ENCODE measurements at places on chromosomes 1 and 21. TPM values are rescaled to one million over a fixed set of nuclear protein-coding genes. Genes with fewer than 3 reads are reported as not detected.

F13B gene
- total RNA-seq: not detected

DNA sequence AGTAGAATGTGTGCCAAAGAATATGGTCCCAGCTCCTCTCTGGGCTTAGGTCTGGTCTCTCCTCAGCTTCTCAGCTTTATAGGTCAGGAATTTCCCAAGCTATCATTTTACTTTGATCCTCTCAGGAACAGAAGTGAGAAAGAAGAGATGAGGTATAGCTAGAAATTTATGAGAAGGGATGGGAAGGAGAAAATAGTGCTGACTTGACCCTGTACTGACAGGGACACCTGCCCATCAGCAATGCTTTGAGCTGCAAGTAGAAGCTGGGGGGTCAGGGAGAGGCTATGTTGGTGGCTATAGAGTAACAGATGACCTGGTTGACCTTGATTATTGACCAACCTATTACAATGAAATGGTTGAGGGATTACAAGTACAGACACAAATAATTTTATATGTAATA, 75.0 kb downstream of the XCL2 start:
- H3K27me3 ChIP-seq: no peaks in the 10 kb centered on the region
- peaks cover 62% of the 10 kb centered on the region for H3K4me1 ChIP-seq
- peak overlapping the region; percentile 9 for H3K27ac ChIP-seq
- DNase-seq: no peak
- H3K36me3 ChIP-seq: peaks cover 17% of the 10 kb centered on the region

DNA sequence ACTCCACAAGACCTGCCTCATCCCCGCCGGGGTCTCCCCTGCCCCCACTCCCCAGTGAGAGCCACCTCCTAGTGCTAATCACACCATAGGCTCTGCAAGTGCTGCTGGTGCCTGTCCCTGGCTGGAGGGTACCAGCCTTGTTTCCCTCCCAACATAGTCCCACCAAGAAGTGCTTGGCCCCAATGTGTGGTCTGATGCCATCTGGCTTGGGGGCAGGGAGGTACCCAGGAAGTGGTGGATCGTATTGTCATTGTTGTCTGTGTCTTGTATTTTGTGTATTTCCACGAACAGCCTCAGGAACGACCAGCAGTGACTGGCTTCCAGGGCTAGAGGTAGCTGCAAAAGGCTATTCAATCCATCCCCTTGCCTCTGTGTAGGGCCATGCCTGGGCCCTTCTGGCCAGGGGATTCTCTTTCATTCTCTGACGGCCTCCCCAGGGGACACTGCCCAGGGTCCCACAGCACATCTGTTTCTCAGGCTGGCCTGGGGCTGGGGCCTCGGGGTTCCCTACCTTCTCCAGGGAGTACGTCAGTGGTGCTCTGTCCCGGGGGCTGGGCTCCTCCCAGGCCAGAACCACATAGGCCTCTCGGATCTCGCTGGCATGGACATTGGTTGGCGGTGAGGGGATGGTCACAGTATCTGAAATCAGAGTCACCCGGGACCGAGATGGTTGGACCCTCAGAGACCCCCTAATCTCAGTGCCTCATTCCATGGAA, 22.8 kb downstream of the MYOM3 start:
- peaks cover 12% of the 10 kb centered on the region for H3K27me3 ChIP-seq
- DNase-seq: no peak
- H3K36me3 ChIP-seq: no peaks in the 10 kb centered on the region
- no peak overlapping the region for H3K4me3 ChIP-seq

GRCh38 chr1:218525451-218526197, 180.5 kb downstream of the TGFB2 start:
- no peak overlapping the region for H3K27ac ChIP-seq
- no peaks in the 10 kb centered on the region for H3K36me3 ChIP-seq
- peaks cover 2% of the 10 kb centered on the region for H3K27me3 ChIP-seq

GRCh38 chr1:36956570-36956969, 77.7 kb downstream of the GRIK3 start:
- no peaks in the 10 kb centered on the region for H3K27me3 ChIP-seq
- H3K4me3 ChIP-seq: no peak overlapping the region
- H3K36me3 ChIP-seq: no peaks in the 10 kb centered on the region
- DNase-seq: no peak

DNA sequence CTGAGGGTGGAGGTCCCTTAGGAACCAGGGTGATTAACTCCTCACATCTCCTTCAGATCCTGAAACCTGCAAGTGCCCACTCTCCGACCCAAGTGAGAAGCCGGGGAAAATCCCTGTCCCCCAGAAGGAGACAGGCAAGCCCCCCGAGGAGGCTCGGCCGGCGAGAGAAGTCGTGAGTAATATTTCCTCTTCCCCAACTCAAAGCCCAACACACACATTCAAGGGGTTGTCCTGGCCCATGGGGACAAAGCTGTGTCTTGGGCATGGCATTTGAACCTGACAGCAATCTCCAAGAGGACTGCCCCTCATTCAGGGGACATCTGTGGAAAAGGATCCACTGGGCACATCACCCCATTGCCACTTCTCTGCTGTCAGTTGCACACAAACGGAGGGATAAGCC, 23.6 kb downstream of the VASH2 start:
- DNase-seq: no peak
- no peak overlapping the region for H3K27ac ChIP-seq
- H3K27me3 ChIP-seq: peaks cover 15% of the 10 kb centered on the region

PLXNA2 gene
- 0.65 TPM for total RNA-seq

Data from activated CD4-positive, alpha-beta memory T cell treated with anti-CD3 and anti-CD28 coated beads, Interleukin-2, amount 10 ng/mL, durations not matched to agents 7 days and 5 days (primary cell).